Tibial nerve (tissue), 4 donors: ENCODE measurements at places on chromosomes 1 and 21.

DNA sequence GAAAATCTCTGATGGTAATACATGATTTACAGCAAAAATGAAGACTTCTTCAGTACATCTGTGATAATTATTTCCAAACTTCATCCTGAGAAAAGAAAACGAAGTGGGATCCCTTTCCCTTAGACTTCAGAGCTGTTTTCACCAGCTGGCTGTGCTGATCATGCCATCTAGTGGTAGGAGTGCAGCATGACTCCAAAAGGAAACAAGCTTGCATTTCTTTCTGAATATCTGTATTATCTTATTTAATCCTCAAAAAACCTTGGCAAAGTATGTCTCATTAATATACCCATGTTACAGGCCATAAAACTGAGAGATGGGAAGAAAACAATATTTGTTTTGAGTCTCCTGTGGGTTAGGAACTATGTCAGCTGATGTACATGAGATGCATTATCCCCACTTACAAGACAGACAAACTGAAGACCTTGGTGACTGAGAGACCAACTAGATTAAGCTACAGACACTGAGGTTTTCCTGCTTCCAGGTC lies 9.8 kb upstream of the GJA8 start:
- peak; percentile 19 for DNase-seq

- DNase-seq: no peak
These were observed 2.7 kb upstream of the RIPK4 start for GRCh38 chr21:41769521-41769920.

GRCh38 chr1:6998267-6998666 lies 213.0 kb downstream of the CAMTA1 start:
- DNase-seq: no peak

DNA sequence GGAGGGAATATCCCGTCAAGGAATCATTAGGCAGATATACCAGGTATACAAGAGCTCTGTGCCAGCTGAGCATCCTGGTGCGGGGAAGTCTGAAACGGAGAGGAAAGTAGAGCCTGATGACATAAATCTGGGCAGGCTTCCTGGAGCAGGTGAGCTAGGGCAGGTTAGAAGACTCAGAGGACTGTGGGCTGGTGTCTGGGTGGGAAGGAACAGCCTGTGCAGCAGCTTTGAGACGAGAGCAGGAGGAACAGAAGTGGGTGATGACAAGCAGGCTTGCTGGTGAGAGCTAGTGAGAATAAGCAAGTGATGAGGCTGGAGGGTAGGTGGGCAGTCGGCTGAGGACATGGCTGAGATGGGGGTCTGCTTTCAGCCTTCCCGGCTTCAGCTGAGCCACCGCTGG lies 6.7 kb downstream of the CELSR2 start:
- DNase-seq: no peak

DNA sequence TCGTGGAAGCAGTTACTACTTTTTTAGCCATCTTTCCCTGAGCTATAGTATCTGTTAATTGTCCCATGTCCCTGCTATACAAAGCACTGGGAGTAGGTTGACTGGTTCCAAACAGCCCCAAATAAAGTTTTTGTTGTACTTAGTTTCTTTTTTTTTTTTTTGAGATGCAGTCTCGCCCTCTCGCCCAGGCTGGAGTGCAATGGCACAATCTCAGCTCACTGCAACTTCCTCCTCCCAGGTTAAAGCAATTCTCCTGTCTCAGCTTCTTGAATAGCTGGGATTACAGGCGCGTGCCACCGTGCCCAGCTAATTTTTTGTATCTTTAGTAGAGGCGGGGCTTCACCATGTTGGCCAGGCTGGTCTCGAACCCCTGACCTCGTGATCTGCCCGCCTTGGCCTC lies 3.3 kb downstream of the NCSTN start:
- no peak for DNase-seq

- DNase-seq: no peak
These were observed 29.0 kb downstream of the SPATA6 start for GRCh38 chr1:48442864-48443619.

DNA sequence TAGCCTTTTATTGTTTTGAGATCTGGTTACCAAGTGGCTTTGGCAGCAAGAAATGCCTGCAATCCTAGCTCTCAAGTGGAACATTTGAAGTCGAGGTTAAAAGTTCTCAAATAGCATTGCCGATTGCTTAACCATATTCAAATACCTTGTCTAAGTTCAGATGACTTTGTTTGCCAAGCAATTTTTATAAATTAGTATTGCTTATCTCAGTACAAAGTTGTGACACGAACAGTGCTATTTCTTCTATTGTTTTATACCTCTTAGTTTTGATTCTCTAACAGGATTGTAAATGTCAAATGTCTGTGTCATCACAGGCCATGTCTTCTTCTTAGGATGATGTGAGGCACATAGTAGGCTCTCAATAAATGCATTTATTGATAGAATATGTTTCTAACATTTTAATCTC lies 633.3 kb downstream of the PTPRC start:
- no peak for DNase-seq

DNA sequence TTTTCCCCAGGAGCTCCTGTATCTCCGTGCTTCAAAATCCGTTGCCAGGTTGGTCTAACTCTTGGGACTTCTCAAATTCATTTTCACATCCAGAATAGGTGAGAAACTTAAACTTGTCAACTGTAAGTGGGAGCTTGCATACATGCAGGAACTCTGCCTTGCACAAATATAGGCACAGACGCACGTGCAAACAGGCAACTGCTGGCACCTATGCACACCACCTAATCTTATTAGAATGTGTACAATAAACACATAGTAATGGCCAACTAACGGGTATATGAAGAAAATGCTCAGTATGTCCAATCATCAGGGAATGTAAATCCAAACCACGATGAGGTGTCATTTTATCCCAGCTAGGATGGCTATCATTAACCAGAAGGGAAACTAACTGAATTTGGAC lies 22.6 kb upstream of the FCGR2A start:
- DNase-seq: no peak

DNA sequence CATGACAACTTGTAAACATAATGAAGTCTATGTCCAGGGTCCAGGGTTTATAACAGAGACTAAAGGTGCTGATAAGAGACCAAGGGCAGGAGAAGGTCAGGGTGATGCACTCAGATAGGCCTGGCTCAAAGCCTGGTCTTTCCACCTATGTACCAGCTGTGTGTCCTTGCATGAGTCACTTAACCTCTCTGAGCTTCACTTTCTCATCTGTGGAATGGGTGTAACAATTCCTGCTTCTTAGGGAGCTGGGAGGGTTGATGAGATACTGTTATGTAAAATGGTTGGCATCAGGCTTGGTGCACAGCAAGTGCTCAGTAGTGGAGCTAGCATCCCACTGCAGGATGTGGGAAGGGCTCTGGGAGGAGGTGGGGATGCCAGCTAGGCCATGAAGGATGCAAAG lies 143.7 kb upstream of the CSF3R start:
- no peak for DNase-seq

- no peak for DNase-seq
These were observed 1.4 kb downstream of the SLC9A1 start for GRCh38 chr1:27153549-27153886.

- DNase-seq: no peak
These were observed 794.2 kb upstream of the ADGRL2 start for GRCh38 chr1:81006502-81006901.

DNA sequence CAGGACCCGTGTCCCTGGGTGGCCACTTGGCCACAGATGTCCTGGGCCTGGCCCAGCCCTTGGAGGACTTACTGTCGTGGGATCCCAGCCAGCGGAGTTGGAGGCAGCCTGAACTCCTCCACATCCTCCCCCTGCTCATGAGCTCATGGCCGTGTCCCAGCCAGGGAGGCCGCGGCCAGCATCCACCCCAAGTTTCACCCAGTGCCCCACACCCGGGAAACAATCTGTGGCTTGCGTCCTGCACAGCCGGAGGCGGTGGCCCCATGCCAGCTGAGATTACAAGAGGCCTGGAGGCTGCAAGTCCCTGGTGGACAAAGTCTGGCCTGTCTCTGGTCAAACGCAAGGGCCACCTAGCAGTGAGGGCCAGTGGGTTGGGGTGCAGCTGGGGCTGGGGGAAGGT lies 27.5 kb upstream of the TMEM52 start:
- no peak for DNase-seq

DNA sequence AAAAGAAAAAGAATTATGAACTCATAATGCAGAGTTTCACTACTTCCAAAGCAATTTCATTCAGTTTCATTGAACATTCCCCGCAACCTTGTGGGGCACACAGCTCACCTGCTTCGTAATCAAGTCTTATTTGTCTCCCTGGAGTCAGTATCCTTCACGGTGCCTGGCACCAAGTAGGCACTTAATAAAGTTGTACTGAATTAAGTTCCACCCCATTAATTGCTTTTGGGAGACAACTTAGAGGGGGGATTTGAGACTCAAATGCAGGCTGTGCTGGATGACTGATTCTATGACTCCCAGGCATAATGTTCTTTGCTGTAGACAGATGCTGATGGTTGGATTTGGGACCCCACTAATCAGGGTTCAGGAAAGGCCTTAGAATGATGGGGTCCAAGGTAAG lies 6.5 kb upstream of the ID3 start:
- no peak for DNase-seq

DNA sequence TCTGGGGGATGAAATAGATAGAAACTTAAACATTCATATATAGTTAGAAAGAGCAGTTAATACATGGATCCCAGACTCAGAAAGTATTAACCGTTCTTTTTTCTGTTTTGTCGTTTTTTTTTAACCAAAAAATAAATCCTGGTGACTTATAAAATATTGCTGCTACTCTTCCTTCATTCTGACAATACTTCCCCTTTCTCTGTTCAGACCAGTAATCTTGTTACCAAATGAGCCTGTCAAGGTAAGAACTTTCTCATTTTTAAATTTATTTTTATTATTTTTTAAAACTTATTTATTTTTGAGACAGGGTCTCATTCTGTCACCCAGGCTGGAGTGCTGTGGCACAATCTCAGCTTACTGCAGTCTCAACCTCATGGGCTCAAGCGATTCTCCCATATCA lies 13.7 kb downstream of the PTPN22 start:
- DNase-seq: no peak

- DNase-seq: no peak
These were observed 153.1 kb upstream of the CXADR start for GRCh38 chr21:17359781-17360180.

DNA sequence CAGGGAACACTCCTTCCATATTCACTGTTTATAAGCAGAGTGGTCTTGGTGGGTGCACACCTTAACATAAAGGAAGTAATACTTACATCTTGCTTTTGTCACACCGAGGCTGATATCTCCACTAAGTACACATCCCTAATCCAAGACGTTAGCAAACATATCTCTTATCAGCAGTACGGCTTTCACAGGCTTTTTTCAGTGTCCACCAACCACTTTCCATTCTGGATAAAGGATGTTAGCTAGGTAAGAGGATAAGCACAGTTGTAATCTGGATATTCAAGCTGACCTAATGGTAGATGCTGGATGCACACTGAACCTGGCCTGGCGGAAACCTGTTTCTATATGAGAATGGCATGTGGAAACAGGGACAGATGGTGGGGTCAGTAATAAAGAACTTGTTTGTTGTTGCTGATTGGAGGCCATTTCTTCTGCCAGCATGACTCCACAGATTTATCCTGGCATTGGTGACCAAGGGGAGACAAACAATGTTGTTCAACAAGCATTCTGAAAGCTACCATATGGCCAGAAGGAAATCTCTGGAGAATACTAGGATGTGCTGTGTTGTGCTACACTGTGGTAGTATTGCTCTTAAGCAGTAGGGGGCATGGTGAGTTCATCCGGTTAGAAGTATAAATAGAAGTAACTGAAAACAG lies 416.4 kb downstream of the PTBP2 start:
- DNase-seq: peak; percentile 32

GRCh38 chr1:16162163-16162822 lies 6.4 kb upstream of the EPHA2 start:
- no peak for DNase-seq

DNA sequence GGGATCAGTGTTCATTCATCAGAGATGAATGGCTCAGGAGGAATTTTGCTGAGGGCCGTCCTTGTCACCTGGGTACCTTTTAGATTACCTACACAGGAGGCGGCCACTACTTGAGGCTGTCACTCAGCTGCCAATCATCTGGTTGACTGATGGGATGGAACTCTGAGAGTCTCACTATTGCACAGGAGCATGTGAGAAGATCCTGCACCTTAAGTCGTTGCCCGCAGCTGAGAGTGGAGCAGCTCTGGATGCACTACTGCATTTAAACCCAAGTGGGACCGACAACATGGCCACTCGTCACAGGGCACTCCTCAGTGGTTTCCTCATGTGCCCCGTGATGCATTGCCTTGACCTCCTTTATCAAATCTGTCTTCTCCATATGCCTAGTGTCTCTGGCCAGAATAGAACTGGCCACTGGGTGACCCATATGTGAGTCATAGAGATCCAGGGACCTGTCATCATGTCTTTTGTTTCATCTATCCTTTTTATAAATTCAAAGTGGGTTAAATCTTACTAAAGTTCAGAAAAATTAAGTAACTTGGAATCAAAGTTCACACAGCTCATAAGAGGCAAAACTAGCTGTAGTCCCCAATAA lies 165.5 kb downstream of the ZSCAN20 start:
- no peak for DNase-seq

- DNase-seq: no peak
These were observed 751.9 kb upstream of the NEGR1 start for GRCh38 chr1:73034271-73034670.

DNA sequence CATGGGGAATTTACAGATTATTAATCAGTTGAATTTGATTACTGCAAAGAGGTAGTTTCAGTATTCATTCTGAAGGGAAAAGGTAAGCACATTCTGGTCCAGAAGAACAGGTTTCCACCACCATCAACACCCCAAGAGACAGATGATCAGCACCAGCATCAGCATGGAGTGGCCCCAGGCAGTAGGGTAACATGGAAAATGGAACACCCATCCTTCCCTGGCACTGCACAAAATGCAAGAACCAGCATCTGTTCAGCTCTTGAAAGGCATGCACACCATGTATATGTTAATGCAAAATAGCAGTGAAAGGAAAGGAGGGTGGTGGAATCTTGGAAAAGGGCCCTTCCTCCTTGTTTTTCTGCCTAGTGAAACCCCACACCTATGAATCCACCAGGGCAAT lies 9.2 kb downstream of the HSD3B1 start:
- no peak for DNase-seq

DNA sequence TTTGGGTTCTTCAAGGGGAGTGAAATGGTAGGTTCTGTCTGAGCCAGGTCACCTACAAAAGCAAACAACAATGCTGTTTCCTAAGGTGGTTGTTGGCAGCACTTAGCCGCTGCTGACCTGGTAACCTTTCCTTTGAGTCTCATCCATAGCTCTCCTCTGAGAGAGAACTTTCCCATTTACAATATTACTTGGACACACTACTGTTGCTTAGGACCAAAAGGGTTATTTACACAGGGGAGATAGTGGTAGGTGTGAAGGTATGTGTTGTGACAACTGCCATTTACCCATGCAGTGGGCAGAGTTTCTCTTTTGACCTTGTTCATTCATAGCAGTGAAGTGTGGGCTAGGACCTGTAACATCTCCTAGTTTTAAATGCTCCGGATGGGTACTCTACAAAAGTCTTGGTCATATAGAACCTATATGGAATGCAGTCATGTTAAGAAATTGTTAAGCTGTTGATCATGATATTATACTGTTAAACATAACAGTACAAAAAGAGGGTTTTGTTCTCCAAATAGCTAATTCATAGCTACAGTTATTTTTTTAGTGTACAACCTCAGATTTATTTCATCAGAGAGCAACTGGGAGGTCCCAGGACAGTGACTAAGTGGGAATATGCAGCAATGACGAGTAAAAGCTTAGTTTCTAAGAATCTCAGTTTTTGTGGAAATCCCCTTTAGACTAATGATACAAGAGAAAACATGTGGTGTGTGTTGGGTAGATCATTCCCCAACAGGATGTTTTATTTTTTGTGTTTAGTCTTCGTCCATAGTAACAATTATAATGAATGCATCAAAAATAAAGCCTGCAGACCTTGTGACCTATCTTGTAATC lies 219.7 kb downstream of the NFIA start:
- no peak for DNase-seq

GRCh38 chr1:156060937-156061636 lies at the start of gene RAB25:
TSS of gene RAB25 (plus strand) at chr1:156061160. CDS start at chr1:156061401, 241 bp downstream.
- DNase-seq: no peak
